D341Med (cell line): ENCODE measurements at places on chromosomes 2 and 18.

DNA sequence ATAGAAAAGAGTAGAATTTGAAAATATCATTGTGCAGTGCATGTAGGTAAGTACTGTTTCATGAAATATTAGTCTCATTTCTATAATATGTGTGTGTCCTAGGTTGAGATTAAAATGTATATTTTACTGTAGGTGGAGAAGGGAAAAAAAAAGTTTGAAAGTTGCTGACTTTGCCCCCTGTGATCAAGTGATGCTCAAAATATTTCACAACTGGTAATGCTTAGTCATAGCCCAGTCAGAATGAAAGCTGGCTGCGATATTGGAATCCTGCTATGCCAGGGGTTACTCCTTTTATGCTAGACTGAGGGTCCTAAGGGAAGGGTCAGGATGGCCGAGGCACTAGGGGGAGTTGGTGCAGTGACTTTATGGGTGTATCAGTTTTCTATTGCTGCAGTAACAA is 19.5 kb upstream of the CFAP36 start:
- no peak for DNase-seq

DNA sequence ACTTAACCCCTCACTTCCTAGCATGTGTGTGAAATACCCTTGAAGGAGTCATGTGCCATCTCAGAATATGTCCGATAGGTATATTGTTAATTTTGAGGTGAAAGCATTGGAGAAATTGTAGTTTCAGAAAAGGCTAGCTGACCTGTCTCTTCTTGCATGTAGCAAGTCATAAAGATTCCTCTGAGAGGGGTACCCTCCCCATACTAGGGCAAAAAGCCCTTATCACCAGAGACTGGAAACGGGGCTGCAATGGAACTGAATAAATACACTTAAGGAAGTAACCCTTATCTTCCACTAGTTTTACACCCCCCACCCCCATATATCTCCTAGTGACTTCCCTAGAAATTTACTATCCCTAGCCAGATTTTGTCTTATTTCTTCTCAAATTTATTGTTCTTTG is 1.8 kb upstream of the SF3B6 start:
- no peak for DNase-seq

- DNase-seq: no peak
These were observed 40.2 kb downstream of the PIKFYVE start for GRCh38 chr2:208306291-208306690.

DNA sequence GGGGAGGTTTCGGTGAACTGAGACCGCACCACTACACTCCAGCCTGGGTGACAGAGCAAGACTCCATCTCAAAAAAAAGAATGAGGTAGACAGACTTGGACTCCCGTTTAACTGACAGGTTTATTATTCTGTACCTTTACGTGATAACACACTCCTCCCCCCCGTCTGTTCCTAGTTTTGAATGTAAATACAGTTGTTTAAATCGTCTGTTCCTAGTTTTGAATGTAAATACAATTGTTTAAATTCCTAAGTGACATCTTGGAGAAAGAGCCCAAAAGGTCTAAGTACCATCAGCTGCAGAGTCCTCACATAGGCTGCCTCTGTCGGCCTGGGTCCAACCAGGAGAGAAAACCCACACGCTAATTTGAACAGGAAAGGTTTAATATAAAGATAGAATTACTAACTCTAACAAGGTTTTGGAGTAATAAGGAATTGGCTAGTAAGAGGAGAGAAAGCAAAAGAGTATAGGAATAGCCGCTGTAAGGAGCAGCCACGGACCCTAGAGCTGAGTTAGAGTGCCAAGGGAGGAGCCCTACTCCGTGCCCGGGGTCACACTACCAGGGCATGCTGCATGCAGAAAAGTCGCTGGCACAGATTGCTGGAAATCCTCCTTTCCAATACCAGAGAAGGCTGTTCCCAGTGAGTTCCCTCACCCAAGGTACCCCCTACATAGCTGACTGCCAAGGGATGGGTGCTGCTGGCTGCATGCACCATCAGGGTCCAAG is 83.5 kb upstream of the RANBP2 start:
- no peak for DNase-seq

- DNase-seq: no peak
These were observed 39.9 kb downstream of the DYNAP start for GRCh38 chr18:54630963-54631362.

GRCh38 chr18:6058941-6059340 is 163.6 kb upstream of the TMEM200C start:
- no peak for DNase-seq

- no peak for DNase-seq
These were observed 866.6 kb downstream of the CPS1 start for GRCh38 chr2:211423018-211423417.

DNA sequence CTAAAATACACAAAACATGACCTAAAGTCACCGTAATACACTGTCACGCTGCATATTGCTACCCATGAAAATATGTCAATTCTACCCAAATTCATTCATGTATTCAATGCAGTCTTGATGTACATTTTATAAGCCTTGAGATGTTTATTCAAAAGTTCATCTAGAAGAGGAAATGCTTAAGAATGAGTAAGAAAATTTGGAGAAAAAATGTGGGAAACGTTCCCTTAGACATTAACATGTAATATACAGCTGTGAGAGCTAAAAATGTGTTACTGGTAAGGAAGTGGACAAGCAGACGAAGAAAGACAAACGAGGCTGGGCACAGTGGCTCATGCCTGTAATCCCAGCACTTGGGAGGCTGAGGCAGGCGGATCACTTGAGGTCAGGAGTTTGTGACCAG is 37.3 kb downstream of the THAP4 start:
- no peak for DNase-seq

DNA sequence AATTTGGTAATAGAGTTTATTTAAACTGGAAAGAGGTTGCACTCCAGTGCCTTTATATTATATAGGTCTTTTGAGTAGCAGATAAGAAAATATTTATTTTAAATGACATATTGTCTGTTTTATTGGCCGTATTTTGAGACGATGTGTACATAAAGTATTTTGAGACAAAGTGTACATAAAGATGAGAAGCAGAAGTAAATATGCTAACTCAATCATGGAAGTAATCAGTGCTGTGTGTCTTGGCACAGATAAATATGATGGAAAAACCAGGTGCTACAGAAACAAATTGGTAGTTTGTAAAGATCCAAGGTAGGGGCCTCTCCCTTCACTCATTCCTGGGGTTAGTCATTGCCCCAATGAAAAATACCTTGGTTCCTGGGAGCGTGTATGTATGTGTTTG is 382.9 kb downstream of the DSEL start:
- DNase-seq: no peak

- no peak for DNase-seq
These were observed 708.5 kb upstream of the FAM98A start for GRCh38 chr2:34307636-34308035.

GRCh38 chr2:136019306-136019705 is 33.9 kb upstream of the DARS1 start:
- DNase-seq: no peak

DNA sequence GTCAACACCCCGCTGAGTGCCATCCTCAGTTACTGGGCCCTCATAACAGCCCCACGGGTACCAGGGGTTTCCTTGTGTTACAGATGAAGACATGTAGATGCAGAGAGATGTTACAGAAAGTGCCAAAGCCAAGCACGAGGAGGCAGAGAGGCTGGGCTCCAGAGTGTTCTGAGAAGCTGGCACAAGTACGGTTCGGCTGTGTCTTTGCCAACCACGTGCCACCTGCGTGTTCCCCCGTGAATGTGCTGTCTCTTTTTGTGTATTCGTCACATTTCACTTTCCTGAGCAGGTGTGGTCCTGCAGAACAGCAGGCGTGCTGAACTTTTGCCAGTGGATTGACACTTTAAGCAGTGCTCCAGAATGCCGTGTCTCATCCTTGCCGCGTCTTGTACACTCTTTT is 124.6 kb downstream of the NCK2 start:
- DNase-seq: no peak
